ENCODE measurements at places on chromosomes 3 and 15. TPM values are rescaled to one million over a fixed set of nuclear protein-coding genes. Genes with fewer than 3 reads are reported as not detected.

The ENTPD3 gene
- 0.11 TPM for total RNA-seq

The CNTN3 gene
- 3.4 TPM for total RNA-seq

The ETFA gene
- 498 TPM for total RNA-seq

The SMAD3 gene
- total RNA-seq: 18.0 TPM

GRCh38 chr3:99842826-99843589 is 25.3 kb downstream of the CMSS1 start:
- DNase-seq: no peak

DNA sequence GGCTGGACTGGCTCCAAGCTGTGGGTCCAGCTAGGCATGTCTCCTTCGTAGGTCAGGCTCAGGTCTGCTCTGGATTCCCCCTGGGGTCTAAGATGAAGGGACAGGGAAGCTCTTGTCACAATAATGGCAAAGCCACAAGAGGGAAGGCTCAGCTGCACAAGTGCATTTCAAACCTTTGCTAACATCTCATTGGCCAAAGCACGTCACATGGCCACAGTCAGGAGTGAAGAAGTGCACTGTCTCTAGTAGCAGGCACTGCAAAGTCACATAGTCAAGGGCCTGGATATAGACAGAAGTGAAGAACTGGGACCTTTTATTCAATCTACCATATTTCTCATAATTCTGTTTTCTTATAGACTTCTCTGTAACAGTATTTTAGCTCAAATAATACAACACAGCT is 20.1 kb downstream of the DLEC1 start:
- no peak for DNase-seq

- DNase-seq: peak; percentile 74
Observed at GRCh38 chr3:156605686-156606605, 51.0 kb upstream of the SSR3 start.

DNA sequence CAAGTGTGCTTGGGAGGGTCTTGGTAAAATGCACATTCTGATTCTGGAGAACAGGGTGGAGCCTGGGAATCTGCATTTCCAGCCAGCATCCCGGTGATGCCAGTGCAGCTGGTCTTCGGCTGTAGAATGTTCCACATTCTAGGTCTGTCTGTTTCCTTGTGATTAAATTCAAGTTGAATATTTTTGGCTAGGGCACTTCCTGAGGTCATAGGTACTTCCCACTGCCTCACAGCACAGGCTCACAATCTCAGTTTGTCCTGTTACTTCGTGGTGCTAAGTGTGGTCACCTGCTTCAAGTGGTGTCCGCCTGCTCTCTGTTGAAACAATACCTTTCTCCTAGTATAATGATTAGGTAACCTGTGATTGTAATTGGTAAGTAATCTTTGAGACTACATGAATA is 40.1 kb downstream of the FLNB start:
- DNase-seq: no peak

DNA sequence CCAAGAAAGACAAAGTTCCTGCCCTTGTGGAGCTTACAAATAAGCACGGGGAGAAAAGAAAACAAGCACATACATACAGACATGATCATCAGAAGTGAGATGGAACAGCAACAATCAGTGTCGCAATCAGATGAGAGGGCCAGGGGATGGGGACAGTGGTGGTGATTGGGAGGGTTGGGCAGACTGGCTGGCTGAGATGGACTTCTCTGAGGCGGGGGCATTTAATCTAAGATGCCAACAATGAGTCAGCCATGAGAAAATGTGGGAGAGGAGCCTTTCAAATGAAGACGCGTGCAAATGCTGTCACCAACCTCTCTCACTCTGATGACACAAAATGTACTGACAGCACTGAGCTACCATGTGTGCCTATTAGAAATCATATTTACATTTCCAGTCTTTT is 81.4 kb downstream of the NCEH1 start:
- DNase-seq: no peak

GRCh38 chr15:58146749-58147148 is 8.6 kb downstream of the AQP9 start:
- DNase-seq: no peak

DNA sequence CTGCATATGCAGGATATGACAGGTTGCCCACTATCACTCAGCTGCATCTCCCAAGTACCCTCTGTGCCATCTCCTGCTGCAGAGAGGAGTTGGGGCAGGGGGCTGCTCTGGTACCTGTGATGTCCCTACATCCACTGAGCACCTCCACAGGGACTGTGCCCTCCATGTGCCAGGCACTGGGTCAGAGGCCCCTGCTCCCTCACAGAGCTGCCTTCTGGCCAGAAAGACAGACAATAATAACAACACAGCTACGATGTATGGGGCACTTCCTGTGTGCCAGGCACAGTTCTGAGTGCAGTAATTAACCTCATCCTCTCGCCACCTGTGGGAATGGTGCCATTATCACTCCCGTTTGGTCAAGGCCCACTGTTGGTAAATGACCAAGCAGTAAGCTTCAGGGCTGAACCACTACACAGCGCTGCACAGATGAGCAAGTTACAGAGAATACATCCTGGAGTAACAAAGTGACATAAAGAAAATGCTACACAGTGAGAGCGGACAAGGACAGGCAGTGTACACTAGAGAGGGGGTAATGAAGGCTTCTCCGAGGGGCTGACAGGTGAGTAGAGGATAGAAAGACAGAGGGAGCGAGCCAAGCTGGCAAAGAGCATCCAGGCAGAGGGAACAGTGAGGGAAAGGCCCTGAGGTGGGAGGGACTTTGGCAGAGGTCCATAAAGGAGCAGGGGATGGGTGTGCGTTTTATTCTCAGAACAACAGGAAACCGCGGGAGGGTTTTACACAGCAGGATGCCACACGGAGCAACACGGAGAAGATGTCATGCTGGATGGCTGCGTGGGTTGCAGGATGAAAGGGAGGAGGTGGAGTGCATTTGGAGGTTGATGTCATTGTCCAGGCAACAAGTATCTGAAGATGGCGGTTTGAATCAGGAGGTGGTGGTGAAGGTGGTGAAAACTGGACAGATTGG is 13.6 kb downstream of the WNT7A start:
- DNase-seq: no peak
